Esophagus muscularis mucosa (tissue), 4 donors: ENCODE measurements at places on chromosomes 12 and 14. TPM values are rescaled to one million over a fixed set of nuclear protein-coding genes. Genes with fewer than 3 reads are reported as not detected.
A peak's percentile ranks its signal among the peaks of the same experiment; 100 is the strongest.

DNA sequence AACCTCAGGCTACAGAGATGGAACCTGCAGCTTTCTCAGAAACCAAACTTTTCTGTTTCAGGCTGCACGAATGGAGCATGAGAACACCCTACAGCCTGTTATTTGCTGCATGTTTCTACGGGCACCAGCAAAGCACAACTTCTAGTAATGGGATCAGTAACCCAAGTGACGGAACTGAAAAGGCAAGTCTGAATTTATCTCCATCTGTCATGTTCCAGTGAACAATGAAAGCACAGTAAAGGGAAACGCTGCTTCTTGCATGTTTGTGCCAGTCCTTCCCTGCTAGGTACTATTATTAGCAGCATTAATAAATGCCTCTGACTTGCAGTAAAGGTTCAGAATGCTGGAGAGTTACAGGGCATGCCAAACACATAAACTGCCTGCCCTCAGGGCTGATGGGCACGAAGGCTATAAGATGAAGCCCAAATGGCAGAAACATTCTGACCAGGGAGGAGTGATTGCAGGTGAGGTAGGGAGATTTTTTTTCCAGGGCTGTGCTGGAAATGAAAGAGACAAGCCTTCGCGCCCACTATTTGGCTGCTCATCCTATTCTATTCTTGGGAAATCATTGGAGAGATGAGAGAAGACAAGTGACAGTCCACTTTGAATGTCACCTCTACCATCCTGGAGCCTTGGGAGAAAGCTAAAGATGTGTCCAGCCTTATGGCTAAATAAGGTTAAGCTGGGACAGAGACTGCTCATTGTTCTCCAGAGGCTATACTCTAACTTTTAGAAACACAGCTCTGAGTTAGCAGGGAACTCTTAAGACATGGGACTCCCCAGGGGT lies 100.4 kb upstream of the PLXNC1 start:
- H3K36me3 ChIP-seq: no peaks in the 10 kb centered on the region
- no peaks in the 10 kb centered on the region for H3K27me3 ChIP-seq
- H3K27ac ChIP-seq: no peak overlapping the region
- no peak for DNase-seq

DNA sequence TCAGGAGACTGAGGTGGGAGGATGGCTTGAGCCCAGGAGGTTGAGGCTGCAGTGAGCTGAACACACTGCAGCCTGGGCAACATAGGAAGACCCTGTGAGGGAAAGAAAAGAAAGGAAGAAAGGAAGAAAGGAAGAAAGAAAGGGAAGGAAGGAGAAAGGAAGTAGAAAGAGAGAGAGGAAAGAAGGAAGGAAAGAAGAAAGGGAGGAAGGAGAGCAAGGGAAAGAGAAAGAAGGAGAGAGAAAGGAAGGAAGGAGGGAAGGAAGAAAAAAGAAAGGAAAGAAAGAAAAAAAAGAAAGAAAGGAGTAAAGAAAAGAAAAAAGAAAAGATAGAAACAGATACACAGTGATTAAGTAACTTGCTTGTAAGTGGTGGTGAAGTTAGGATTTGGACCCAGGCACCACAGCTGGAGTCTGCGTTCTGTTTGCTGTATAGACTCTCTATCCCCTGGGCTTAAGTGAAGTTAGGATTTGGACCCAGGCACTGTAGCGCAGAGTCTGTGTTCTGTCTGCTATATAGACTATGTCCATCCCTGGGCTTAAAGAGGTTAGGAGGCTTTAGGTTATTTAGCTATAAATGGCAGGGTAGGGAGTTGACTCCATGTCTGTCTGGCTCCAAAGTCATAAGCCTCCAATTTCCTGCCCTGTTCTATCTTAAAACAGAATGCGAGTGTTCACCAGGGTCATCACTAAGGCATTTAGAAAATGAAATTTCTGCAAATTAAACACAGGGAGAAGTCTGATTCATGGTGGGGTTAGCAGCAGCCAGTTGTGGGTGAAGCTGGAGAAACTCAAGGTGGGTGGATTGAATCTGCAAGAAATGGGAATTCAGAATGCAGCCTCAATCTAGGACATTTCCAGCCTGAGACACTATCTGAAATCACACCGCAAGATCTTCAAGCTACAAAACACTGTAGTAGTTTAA lies 13.3 kb upstream of the C12orf75 start:
- no peak overlapping the region for H3K27ac ChIP-seq
- no peaks in the 10 kb centered on the region for H3K36me3 ChIP-seq

The SLC10A1 gene
- total RNA-seq: not detected

The KSR2 gene
- total RNA-seq: 0.06 TPM

The BIN2 gene
- 2.0 TPM for total RNA-seq

GRCh38 chr14:76639606-76640229 lies 121.5 kb upstream of the VASH1 start:
- no peak overlapping the region for H3K27ac ChIP-seq
- no peak for DNase-seq
- H3K36me3 ChIP-seq: no peaks in the 10 kb centered on the region
- no peaks in the 10 kb centered on the region for H3K4me1 ChIP-seq
- no peak overlapping the region for H3K4me3 ChIP-seq

- no peaks in the 10 kb centered on the region for H3K36me3 ChIP-seq
- H3K4me1 ChIP-seq: no peaks in the 10 kb centered on the region
- no peak overlapping the region for H3K4me3 ChIP-seq
Observed at GRCh38 chr12:111169032-111169431, 199.9 kb downstream of the PHETA1 start.

GRCh38 chr14:69688299-69688649 lies 76.9 kb downstream of the SUSD6 start:
- no peaks in the 10 kb centered on the region for H3K36me3 ChIP-seq
- H3K4me1 ChIP-seq: peaks cover 62% of the 10 kb centered on the region
- no peak for DNase-seq
- no peak overlapping the region for H3K27ac ChIP-seq
- no peak overlapping the region for H3K4me3 ChIP-seq

GRCh38 chr12:90428465-90428864 lies 526.5 kb downstream of the CCER1 start:
- H3K4me3 ChIP-seq: no peak overlapping the region
- H3K27me3 ChIP-seq: no peaks in the 10 kb centered on the region
- H3K4me1 ChIP-seq: no peaks in the 10 kb centered on the region
- DNase-seq: no peak

GRCh38 chr14:38291681-38292467 lies 36.0 kb upstream of the CLEC14A start:
- no peaks in the 10 kb centered on the region for H3K36me3 ChIP-seq
- no peaks in the 10 kb centered on the region for H3K27me3 ChIP-seq
- DNase-seq: no peak
- no peaks in the 10 kb centered on the region for H3K4me1 ChIP-seq

The APOF gene
- not detected for total RNA-seq

DNA sequence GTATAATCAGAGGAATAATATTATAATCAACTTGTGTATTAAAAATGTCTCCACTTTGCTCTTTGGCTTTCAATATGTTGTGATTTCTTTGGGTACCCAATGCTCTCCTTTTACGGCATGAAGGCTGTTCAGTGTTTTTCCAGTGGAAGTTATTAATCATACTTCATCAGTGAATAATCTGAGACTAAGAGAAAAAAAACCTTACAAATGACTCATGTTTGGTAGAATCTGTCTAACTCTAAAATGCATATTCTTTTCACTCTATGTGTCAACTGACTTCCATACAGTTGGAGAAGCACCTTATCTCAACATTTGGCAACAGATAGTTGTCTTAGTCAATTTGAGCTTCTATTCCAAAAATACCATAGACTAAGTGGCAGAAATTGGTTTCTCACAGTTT lies 82.2 kb downstream of the PTPRO start:
- H3K4me1 ChIP-seq: no peaks in the 10 kb centered on the region
- H3K4me3 ChIP-seq: no peak overlapping the region
- H3K27me3 ChIP-seq: no peaks in the 10 kb centered on the region
- no peaks in the 10 kb centered on the region for H3K36me3 ChIP-seq
- DNase-seq: no peak

DNA sequence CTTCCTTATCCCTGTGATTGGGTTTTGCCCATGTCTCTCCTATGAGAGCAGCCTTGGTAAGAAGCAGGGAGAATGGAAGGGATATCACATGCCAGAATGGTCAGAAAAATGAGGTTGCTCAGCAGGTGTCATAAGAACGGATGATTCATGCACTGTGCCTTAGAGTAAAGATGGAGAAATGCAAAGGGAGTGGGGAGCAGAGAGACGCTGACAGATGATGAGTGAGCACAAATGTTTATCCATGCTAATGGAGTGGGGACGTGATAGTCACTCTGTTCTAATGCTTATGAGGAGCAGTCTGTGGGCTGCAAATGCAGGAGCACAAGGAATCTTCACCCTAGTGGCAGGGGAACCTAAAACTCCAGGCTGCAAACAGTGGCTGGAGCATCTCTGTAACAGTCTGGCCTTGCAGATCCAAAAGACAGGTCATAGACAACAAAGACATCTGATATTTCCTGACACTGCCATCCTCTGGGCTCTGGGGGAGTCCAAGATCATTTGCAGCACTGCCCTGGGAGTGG lies 243.2 kb downstream of the CACNA1C start:
- H3K27ac ChIP-seq: no peak overlapping the region
- no peak overlapping the region for H3K4me3 ChIP-seq
- H3K36me3 ChIP-seq: no peaks in the 10 kb centered on the region
- H3K4me1 ChIP-seq: peaks cover 74% of the 10 kb centered on the region

The NOS1 gene
- total RNA-seq: 1.7 TPM

DNA sequence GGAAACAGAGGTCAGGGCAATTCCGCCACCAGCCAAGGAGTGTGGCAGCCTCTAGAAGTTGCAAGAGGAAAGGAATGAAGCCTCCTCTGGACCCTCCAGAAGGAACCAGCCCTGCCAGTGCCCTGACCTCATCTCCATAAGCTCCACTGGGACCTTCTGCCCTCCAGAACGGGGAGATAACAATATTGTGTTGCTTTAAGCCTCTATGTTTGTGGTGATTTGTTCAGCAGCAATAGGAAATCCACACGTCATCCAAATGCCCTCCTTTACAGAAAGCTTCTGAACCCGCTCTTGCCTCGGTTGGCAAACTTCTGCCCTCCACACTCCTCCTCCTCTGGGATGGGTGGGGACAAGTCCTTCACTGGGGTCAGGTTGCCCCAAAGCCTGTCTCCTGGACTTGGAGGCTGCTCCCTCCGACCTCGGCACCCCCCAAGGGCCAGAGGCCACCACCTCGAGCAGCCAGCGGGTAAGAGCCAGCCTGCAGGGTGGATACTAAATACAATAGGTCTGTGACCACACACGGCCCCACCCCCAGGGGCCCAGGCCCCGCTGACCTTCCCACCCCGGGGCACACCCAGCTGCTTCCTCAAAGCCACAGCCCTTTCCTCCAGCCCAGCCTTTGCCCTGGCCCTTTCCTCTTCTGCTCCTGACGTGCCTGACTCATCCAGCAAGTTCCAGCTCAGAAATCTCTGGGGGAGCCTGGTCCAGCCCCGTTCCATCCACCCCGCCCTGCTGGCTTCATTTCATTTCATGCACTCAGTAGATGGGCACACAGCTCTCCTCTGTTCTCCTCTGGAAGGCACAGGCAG lies 58.7 kb upstream of the NCOR2 start:
- no peaks in the 10 kb centered on the region for H3K27me3 ChIP-seq
- peak overlapping the region; percentile 84 for H3K27ac ChIP-seq
- H3K4me3 ChIP-seq: peak overlapping the region; percentile 9
- peaks cover 54% of the 10 kb centered on the region for H3K4me1 ChIP-seq
- no peaks in the 10 kb centered on the region for H3K36me3 ChIP-seq

DNA sequence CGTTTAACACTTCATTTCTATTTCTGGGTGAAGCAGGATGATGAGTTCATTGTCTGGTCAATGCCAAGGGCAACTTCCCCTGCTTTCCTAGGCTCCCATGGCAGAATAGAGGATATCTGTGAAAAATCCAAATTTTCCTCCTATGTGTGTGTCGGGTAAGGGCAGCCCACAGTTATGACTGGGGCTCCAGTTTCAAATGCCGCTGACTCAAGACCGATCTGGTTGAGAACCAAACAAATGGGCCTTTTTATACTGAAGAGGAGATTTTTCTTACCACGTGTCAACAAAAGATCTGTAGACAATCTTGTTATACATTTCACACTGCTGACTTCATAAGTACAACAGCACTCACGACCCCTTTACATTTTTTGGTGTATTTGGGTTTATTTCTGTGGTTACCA lies 120.8 kb downstream of the CHST11 start:
- H3K36me3 ChIP-seq: no peaks in the 10 kb centered on the region
- no peaks in the 10 kb centered on the region for H3K4me1 ChIP-seq
- DNase-seq: no peak
- no peaks in the 10 kb centered on the region for H3K27me3 ChIP-seq

DNA sequence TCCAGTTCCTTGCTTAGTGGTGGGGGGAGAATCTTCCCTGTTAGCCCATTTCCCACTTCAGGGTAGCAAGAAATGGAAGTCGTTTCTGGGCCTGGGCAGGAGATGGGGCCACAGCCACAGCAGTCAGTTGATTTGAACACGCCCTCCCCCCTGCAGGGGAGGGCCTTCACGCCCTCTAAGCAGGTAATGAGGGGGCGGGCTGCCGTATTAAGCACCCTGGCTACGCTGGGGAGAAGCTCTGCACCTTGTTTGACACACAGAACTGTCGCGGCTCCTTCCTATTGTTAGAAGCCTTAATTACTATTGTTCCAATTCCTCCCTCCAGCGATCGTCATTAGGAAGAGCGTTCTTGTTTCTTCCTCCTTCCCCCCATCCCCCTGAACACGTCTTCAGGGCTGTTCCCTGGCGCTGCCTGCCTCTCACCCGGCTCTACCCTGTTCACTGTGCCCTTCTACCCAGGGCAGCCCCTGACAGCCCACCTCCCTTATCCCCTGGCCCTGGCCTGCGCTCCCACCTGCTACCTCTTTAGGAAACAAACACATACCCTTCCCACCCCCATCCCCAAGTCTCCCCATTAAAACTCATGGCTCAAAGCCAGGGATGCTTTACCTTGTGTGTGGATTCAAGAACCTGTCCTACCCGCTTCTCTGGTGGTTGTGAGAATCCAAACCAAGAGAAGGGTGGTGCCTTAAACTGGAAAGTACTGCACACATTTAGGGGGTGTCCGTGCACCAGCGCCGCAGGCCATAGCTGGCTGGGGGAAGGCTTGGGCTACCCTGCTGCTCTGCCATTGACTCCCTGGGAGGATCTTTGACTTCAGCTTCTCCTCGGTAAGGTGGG lies 137.6 kb downstream of the TSPAN9 start:
- no peak for DNase-seq
- H3K4me1 ChIP-seq: peaks cover 29% of the 10 kb centered on the region
- no peak overlapping the region for H3K27ac ChIP-seq
- no peaks in the 10 kb centered on the region for H3K27me3 ChIP-seq
- peaks cover 13% of the 10 kb centered on the region for H3K36me3 ChIP-seq

DNA sequence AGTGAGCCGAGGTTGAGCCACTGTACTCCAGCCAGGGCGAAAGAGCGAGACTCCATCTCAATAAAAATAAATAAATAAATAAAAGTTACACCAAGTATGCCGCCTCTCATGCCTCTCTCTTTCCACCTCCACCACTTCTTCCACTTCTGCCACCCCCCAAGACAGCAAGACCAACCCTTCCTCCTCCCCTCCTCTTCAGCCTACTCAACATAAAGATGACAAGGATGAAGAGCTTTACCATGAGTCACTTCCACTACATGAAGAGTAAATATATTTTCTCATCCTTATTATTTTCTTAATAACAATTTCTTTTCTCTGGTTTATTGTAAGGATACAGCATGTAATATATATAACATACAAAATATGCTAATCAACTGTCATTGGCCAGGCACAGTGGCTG lies 3.6 kb upstream of the TMED2 start:
- H3K4me3 ChIP-seq: no peak overlapping the region
- DNase-seq: no peak
- no peaks in the 10 kb centered on the region for H3K36me3 ChIP-seq

- no peak overlapping the region for H3K4me3 ChIP-seq
- DNase-seq: no peak
- no peaks in the 10 kb centered on the region for H3K4me1 ChIP-seq
- no peak overlapping the region for H3K27ac ChIP-seq
- H3K27me3 ChIP-seq: no peaks in the 10 kb centered on the region
Observed at GRCh38 chr12:121366063-121366459, 13.8 kb upstream of the ANAPC5 start.

- no peaks in the 10 kb centered on the region for H3K27me3 ChIP-seq
- peaks cover 100% of the 10 kb centered on the region for H3K36me3 ChIP-seq
- no peak overlapping the region for H3K4me3 ChIP-seq
Observed at GRCh38 chr14:103676881-103677675, 38.2 kb downstream of the XRCC3 start.

The CD4 gene
- 6.6 TPM for total RNA-seq
